ENCODE measurements at places on chromosomes 1 and 21. TPM values are rescaled to one million over a fixed set of nuclear protein-coding genes. Genes with fewer than 3 reads are reported as not detected.

CHAF1B gene
- 4.2 TPM for total RNA-seq

BLACAT1 gene
- not detected for total RNA-seq

AMY1A gene
- not detected for total RNA-seq

PRRX1 gene
- total RNA-seq, result 8.0 TPM

HUNK gene
- total RNA-seq, result 9.2 TPM

CD101 gene
- total RNA-seq, result 0.26 TPM

RBP7 gene
- total RNA-seq, result 7.5 TPM

RIPK4 gene
- total RNA-seq, result 14.5 TPM

GNG4 gene
- 3.1 TPM for total RNA-seq

RNF186 gene
- total RNA-seq, result 32.9 TPM

LORICRIN gene
- not detected for total RNA-seq

LCE2B gene
- not detected for total RNA-seq

CFHR5 gene
- total RNA-seq, result not detected

RIMS3 gene
- total RNA-seq, result 2.1 TPM

KCNJ15 gene
- total RNA-seq, result 23.1 TPM

TDRD5 gene
- not detected for total RNA-seq

CHRM3 gene
- total RNA-seq, result 67.2 TPM

GRCh38 chr1:76843821-76844464 is 23.3 kb upstream of the ST6GALNAC5 start:
- DNase-seq, result no peak

- no peak for DNase-seq
Observed at GRCh38 chr1:36322041-36322785, 1.2 kb downstream of the EVA1B start.

- DNase-seq, result no peak
Observed at GRCh38 chr1:85274969-85275453, 1.4 kb downstream of the BCL10 start.

DNA sequence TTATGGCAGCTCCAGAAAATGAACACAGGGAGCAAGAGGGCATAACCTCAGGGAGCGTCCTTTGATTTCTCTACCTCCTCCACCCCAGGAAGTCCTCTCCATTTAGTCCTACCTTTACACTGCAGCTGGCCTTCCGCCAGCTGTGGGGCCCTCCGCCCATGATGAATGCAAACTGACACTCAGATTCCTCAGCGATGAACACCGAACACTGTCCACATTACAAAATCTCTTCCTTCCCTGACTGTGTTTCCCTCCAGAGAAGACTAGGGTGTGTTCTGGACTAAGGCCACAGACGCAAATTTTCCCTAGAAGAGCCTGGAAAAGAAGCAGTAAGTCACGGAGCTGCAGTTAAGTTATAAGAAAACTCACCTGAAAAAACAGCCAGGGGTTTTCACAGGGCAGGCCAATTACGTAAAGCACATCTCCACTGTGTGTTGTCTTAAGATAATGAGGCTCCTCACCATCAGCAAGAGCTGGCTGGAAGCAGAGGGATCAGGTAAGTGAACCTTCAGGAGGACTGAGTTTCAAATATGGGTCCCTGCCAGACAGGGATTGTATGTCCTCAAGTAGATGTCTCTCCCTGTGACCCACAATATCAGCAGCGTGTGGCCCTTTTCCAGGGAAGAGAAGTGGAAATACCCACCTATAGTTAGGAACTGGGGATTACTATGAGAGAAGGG is 46.3 kb upstream of the ATP1B1 start:
- no peak for DNase-seq

DNA sequence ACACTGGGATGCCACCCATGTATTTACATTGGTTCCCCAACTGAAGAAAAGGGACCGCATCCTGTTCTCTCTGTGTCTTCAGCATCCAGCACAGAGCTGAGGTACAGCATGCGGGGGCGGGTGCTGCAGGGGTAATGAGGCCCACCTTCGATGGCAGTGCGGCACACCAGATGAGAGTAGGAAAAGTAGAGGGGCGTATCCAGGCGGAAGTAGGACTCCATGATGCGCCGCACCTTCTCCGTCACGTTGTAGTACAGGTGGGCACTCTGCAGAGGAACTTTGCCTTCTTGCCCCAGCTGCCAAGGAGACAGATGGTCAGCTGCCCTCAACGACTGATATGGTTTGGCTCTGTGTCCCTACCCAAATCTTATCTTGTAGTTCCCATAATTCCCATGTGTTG is 10.0 kb upstream of the CLDN19 start:
- DNase-seq, result no peak

- DNase-seq, result no peak
Observed at GRCh38 chr1:52423771-52424170, 19.4 kb downstream of the PRPF38A start.

DNA sequence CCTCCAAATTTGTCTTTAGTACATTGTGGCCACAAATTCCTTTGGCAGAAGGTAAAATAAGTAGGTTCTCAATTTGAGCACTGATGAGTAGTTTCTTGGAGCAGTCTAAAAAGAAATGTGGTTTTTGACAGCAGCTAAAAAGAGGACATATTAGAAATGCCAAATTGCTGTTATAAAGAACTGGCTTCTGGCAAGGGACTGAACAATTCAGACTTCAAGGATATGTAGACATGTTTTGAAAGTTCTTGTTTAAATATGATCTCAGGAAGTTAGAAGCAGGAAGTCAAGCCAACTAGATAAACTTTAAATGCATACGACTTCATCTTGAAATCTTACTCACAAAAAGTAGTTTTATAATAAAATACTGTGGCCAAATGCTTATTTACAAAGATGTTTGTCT is 18.8 kb downstream of the C1orf52 start:
- no peak for DNase-seq

DNA sequence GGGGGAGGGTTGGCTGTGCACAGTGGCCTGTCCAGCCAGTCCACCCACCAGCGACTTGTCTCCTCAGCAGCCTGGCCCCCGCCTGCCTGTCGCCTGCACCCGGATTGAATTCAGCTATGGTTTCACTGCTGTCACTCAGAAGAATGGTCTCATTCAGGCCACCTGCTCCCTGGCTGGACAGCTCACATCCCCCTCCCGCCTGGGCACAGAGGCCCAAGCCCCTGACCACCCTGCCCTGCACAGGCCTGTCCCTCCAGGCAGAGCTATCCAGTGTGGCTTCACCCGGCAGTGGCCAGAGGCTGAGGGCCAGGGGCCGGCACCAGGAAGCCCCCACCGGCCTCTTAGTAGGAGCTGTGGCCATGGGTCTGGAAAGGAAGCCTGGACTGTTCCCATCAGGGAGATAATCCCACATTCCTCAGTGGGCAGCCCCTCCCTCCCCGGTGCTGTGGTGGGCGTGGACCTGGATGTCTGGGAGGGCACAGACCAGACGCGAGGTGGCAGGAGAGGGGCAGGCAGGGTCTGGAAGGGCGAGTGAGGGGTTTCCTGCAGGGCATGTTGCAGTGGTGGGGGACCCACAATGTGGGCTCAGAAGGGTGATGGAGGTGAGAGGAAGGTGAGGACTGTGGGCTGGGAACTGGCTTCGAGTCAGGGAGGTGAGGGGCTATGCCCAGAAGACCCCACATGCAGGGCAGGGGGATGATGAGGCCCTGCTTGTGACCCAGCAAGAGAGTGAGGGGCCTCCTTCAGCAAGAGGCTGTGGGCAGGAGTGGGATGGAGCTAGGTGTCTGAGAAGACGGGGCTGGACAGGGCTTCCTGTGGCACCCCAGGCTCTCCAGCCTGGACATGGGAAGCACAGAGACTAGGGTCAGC is 30.4 kb downstream of the WNT9A start:
- DNase-seq, result no peak

- DNase-seq, result no peak
Observed at GRCh38 chr1:29634324-29634723, 398.0 kb downstream of the PTPRU start.

DNA sequence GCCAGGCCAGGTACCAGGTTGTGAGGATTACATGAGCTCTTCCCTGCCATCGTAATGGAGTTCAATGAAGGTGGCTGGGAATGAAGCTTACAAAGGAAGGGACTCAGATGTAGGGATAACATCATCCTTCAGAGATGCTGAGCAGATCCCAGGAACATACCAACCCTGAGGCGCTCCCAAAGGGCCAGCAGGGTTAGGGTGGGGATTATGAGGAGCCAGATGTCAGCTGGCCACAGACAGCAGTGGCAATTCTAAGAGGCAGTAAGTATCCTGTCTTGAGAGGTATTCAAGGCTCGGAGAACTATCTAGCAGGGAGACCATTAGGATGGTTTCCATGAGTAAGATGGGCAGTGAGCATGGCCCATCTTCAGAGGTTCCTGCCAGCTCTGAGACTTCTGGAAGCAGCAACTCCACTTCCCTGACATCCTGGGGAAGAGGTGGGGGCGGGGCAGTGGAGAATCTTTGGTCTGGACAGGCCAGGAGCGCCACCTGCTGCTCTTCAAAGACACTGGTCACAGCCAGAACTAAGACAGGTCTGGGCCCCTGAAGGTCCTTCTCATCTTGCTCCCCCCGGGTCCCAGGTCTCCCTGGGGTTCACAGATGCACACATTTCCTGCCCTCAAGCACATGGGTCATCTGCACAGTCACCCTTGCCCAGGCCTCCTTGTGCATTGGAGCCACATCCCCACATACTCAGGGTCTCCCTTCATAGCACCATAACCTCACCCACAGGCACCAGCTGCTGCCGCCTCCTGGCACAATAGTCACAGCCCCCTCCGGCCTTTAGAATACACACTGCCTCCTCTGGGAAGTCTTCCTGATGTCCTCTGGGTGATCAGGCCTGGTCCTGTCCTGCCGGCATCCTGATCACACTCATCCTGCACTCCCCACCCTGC is 2.7 kb upstream of the SDC3 start:
- peak; percentile 91 for DNase-seq

DNA sequence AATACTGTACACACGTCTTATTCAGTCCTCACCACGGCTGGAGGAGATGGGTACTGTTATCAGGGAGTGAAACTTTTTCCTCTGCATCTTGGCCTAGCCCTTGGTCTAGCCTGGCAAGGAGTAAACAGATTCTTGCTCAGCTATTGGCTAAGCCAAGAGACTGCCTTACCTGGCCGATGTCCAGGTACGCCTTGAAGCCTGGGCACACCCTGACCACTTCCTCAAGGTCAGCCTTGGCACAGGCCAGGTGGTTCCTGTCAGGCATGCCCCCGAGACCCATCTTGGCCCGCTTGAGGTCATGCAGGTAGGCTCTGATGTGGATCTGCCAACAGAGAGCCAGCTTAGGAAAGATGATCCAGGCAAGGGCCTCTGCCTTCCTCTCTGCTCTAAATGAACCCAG is 17.8 kb upstream of the PARS2 start:
- peak; percentile 56 for DNase-seq

DNA sequence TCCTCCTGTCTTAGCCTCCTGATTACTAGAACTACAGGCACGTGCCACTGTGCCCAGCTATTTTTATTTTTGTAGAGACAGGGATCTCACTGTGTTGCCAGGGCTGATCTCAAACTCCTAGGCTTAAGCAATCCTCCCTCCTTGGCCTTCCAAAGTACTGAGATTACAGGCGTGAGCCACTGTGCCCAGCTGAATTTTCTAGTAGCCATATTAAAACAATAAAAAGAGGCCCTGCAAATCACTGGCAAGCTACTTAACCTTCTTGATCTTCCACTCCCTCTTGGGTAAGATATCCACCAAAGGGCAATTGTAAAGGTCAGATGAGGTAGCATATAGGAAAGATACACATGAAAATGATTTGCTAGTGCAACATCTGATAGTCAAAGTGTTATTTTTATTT is 65.6 kb upstream of the SRSF10 start:
- DNase-seq, result no peak

DNA sequence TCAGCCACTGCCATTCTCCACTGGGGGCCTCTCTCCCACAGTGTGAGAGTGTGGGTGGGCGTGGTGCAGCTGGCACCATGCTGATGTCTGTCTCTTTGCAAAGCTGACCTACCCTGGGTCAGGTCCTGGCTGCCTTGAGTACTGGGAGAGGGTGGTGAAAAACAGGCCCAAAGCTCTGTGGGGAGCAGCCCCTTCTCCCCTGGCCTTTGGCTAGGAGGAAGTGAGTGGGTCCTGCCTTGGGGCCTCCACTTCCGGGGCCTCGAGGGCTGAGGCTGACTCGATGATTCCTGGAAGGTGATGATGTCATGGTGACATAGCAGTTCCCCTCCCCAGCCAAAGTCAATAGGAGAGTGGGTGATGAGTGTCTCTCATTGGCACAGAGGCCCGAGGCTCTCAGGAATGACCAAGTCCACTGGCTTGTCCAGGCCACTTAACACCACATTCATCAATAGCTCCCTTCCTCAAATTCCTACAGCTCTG is 53.0 kb downstream of the IER5 start:
- DNase-seq, result peak; percentile 52

DNA sequence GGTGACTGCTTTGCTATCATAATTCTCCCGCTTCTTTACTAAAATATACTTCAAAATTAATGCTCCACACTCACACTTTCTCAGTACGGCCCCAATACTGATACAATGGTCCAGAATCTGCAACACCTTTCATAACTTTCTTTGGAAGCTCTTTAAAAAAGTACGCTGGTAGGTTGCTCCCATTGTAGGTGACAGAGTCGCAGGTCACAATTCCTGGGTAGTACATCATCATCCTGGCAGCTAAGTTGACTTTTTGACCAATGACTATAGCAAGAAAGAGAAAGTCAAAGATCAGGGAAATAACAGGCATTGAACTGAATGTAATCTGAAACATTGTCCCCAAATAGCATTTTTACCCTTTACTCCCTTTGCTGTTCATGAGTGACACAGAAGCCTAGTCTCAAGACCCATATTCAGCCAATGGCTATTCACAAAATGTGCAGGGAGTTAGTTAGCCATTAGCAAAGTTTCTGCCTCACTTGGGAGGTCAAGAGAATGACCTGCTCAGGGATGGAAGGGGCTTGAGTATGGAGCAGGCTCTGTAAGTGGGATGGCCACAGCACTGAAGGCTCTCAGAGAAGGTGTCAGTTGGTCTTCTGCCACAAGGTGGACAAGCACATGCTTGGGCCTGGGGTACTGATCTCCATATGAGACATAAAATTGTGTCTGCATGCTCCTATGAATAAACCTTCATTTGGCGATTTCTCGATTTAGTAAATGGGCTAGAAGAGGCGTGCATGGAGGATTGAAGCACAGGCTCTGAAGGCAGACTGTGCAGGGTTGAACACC is 35.4 kb downstream of the ADCY10 start:
- no peak for DNase-seq

DNA sequence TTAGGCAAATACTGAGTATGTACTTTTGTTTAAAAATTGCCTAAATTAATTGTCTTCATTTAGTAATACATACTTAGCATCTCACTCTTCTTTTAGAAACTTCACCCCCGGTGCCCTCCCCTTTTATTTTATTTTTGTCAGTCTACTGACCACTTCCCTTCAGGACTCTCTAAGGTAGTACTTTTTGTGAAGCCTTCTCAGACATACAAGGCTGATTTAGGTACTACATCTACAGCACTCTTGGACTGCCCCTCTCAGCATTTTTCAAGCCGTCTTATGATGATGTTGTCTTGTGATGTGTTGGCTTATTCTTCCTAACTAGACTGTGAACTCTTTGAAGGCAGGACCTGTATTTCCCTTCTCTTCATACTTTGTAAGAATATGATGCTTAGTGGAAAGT is 24.7 kb downstream of the RPS6KC1 start:
- DNase-seq, result no peak

- DNase-seq, result peak; percentile 22
Observed at GRCh38 chr1:25922056-25922970, 16.1 kb upstream of the STMN1 start.

- DNase-seq, result no peak
Observed at GRCh38 chr1:244369256-244370057, 82.3 kb downstream of the ADSS2 start.

All from body of pancreas (tissue), 4 donors.